ENCODE measurements at places on chromosomes 13 and 19.

DNA sequence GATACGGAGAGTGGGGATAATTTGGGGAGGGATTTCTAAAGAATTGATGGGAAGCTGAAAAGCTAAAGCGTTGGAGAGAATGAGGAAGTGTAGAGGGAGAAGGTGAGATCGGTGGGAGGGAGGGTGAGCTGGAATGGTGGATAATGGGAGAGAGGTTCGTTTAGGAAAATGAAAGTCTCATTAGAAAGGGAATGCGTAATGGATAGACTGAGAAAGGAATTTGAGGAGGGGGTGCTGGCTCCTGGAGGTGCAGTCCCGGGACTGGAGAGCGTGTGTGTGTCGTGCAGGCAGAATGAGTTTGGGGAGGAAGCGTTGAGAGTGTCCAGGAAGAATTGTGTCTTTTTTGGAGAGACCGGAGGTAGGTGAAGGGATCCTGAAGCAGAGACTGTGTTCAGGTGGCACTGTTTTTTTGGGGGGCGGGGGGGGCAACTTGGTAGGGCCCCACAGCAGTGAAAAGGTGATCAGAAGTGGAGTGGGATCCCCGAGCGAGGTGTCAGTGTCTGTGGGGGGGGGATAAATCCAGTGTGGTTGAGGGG lies 1.4 kb downstream of the ACTN4 start:
- no peak for ATAC-seq

GRCh38 chr13:35255241-35255640 lies 221.2 kb downstream of the MAB21L1 start:
- ATAC-seq = no peak

- no peak for ATAC-seq
Measured at GRCh38 chr19:34666200-34666957, 10.6 kb downstream of the SCGB2B2 start.

DNA sequence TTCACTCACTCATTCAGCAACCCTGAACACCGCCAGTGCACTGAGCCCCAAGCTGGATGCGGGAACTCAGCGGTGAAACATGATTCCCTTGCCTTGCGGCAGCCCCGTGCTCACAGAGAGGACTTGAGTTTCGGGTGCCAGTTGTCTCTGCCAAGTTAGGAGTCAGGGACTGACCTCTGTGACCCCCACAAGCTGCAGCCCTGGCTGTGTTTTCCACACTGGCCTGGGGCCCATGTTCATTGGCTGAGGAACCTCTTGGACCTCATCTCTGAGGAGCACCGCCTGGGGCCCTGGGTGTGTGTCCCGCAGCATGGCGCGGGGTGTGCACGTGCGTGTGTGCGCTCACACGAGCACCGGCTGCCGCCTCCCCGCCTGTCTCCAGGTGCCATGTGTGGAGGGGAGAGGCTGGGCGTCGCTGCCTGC lies 31.0 kb downstream of the CAPN12 start:
- no peak for ATAC-seq

All from activated T-helper 17 cell treated with anti-CD3 and anti-CD28 coated beads, Interleukin-2, amount 50 U/mL, for 72 hours (primary cell).